ENCODE measurements at places on chromosomes 3 and 15. TPM values are rescaled to one million over a fixed set of nuclear protein-coding genes. Genes with fewer than 3 reads are reported as not detected.

DNA sequence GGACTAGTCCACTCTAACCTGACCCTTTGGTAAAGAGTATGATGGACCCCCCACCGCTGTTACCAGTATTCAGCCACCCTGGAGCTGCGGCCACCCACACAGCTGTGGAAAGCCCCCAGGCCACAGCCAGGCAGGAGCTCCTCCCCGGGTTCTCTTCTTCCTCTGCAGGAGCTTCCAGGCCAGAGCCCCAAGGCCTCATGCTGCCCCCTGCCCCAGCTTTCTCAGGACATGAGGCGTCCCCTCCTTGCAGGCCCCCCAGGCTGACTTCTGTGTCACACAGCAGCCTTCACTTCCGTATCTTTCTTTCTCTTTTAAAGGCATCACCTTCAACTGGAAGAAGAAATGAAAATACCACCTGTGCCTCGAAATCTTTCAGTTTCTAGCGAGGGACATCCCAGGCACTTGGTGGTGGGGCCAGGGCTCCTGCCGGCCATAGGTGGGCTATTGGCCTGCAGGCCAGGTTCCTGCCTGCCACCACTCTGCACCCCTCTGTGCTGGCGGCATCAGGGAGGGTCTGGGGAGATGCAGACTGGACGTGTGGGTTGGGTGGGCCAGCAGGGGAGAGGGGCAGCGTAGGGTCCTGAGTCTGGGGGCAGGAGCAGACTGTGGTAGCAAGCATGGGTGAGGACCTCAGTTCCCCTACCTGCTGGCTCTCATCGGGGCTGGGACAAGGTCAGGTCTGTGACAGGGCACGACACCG lies 19.9 kb downstream of the KLF13 start:
- DNase-seq: no peak

- DNase-seq: no peak
Measured at GRCh38 chr15:85282504-85283115, 97.8 kb upstream of the AKAP13 start.

DNA sequence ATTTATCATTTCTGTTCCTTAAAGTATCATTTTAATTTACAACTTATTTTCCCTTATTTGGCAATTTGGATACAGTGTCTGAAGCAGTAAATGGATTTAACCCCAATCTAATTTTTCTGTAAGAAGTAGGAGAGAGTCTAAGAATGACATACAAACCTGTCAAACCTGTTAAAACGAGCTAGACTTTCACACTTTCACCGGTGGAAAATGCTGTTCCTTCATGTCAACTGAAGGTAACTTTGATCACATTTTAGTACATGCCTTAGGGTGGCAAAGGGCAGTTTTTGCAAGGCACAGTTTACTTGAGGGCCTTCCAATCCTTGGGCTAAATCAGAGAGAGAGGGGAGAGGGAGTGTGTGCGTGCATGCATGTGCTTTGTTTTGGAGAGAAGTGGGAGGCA lies 221.4 kb downstream of the THSD4 start:
- DNase-seq: no peak

DNA sequence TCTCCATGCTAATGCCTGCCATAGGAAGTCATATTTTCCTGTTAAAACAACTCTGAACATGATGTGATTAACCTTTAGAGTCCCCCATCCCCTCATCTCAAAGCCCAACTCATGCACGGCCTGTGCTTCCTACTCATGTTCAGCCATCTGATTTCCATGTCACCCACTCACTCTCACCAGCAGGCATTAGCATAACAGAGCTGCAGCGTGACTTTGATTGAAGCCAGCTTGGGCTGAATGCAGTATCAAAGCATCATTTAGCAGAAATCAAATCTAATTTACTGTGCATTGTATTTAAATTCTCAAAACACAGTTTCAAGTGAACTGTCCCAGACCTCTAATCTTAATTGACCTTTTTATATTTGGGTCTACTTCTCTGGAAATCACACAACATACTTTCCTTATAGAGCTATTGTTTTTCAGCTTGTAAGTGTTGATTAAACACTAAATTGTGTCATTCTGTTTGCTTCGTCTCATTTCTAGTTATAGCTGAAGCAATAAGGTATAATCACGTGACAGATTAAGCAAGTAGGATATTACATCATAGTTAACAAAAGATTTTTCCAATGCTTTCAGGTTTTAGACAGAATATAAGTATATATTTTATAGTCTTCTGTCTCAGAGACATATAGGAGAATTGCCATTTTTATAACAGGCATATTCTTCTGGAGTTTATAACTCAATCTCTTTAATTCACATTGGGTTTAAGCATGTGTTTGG lies 501.5 kb downstream of the ROBO2 start:
- no peak for DNase-seq

DNA sequence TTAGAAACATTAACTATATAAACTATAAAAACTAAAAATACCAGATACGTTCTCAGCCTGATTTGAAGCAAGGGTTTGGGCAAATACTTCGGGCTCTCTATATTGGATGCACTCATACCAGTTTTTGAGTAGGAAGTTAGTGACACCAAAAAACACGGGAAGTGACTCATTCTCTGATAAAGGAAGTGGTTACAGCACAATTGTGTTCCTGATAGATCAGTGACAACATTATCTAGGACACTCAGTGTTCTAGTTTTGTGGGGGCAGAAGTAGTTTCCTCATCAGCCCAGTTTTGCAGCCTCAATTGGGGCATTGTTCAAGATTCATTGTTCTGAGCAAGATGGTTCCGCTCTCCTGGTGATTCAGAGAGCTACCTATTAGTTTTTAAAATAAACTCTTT lies 469.6 kb upstream of the DPPA4 start:
- DNase-seq: no peak

- DNase-seq: no peak
Measured at GRCh38 chr3:86282106-86282787, 708.7 kb downstream of the VGLL3 start.

- DNase-seq: no peak
Measured at GRCh38 chr15:88727439-88727838, 75.8 kb upstream of the ACAN start.

- DNase-seq: peak; percentile 67
Measured at GRCh38 chr15:78951841-78952238, 7.0 kb upstream of the CTSH start.

DNA sequence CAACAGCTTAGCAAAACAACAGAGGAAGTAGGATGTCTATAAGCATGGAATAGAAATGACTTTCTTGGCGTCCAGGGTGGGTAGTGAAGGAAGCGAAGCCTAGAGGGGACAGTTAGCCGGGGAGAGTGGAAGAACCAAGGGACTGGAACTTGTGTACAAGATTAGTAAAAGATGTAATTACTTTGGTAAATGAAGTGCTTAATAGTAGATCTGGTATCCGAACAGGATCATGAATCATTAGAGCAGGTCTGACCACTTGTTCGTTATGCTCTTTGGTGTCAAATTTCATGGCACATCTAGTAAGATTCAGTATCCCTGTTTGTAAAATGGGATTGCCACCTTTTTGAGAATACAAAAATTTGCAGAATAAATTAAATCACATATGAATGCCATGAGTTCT lies 112.5 kb upstream of the MLF1 start:
- no peak for DNase-seq

DNA sequence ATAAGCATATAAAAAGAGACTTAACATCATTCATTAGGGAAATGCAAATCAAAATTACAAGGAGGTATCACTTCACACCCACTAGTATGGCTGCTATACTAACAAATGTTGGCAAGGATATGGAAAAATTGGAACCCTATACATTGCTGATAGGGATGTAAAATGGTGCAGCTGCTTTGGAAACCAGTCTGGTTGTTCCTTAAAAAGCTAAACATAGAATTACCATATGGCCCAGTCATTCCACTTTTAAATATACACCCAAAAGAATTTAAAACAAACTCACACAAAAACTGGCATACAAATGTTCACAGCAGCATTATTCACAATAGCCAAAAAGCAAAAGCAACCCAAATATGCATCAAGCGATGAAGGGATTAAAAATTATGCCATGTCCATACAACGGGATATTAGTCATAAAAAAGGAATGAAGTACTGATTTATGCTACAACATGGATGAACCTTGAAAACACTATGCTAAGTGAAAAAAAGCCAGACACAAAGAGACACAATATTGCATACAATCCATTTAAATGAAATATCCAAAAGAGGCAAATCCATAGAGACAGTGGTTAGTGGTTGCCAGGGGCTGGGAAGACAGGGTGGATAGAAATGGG lies 118.3 kb downstream of the OSBPL10 start:
- DNase-seq: no peak

GRCh38 chr3:141840737-141841544 lies 35.5 kb upstream of the ATP1B3 start:
- no peak for DNase-seq

- DNase-seq: no peak
Measured at GRCh38 chr3:139491027-139491700, 14.8 kb upstream of the RBP2 start.

GRCh38 chr3:100297784-100298183 lies 36.8 kb upstream of the NIT2 start:
- DNase-seq: no peak

DNA sequence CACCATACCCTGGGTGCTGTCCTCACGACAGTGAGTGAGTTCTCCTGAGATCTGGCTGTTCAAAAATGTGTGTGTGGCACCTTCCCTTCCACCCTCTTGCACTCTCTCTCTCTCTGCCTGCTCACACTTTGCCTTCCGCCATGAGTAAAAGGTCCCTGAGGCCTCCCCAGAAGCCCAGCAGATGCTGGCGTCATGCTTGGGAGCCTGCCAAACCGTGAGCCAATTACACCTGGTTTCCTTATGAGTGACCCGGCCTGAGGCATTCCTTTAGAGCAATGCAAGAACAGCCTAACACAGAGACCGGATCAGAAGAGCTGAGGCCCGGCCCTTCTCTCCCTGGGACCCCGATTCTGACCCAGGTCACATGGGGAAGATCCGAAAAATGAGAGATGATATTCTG lies 15.4 kb downstream of the TMEM44 start:
- DNase-seq: no peak

GRCh38 chr3:174358252-174358651 lies 500.9 kb upstream of the NAALADL2 start:
- no peak for DNase-seq

GRCh38 chr15:70053716-70054229 lies 43.9 kb downstream of the TLE3 start:
- no peak for DNase-seq

DNA sequence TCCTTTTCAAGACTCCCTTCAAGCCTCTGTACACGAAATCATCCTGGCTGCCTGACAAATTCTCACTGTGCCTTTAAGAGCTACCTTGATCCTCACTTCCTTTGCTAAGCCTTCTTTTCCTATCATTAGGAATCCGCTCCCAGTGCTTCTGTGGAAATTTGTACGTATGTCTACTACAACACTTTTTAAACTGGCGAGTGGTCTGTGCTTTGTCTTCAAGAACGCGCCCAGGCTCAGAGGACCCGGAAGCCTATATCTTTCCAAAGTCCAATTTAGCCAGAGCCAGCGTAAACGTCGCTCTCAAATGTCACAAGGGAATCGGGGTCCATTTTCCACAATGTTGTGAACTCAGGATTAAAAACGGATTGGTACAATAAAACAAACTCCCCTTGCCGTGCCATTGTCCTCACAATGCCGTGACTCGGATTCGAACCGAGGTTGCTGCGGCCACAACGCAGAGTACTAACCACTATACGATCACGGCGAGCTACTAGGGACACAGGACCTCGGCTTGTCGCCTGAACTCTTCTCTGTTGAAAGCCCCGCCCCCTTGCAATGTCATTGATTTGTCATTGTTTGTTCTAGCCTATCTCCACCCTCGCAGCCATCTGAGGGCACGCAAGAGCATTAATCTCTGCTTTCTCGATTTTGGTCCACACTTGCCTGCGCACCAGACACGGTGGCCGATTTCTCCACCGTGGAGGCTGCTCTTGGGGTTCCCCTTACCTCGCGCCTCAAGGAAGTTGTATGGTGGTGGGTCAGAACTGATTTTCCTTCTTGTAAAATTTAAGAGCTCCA lies 12.4 kb upstream of the SHF start:
- DNase-seq: peak; percentile 98

GRCh38 chr3:98540346-98540745 lies 8.6 kb downstream of the GPR15 start:
- no peak for DNase-seq

- DNase-seq: no peak
Measured at GRCh38 chr3:123084192-123084591, 17.4 kb downstream of the PDIA5 start.

DNA sequence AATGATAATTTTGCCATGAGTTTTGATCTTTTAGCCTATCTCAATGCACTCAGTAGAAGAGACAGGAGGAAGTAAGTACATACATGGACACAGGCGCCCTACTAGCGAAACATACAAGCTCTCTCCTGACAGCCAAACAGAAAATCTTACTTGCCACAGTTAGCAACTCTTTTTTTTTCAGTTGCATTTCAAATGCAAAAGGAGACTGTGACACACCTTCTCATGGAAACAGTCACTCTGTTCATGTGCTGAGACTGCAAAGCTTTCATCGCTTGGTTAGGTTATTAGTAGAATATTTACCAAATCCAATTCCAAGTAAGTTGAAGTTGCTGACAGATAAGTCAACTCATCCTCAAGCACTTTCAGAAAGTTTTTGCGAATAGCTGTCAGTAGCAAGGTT lies 223.3 kb downstream of the FOXP1 start:
- DNase-seq: no peak

DNA sequence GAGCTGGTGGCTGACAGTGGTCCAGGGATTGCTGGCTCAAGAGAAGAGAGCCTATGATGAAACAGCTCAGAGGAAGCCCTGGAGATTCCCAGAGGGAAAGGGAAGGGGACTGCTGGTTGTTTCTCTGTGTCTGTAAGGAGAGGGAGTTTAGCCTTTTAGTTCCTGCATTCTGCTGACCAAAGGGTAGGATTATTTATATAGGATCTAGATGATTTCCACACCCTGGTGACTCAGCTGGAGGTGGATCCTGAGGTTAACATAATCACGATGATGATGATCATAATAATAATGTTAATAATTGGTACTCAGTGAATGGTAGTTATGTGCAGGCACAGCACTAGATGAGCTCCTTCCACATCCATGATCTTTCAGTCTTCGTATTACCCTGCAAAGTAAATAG lies 144.9 kb downstream of the EPHB1 start:
- DNase-seq: no peak

DNA sequence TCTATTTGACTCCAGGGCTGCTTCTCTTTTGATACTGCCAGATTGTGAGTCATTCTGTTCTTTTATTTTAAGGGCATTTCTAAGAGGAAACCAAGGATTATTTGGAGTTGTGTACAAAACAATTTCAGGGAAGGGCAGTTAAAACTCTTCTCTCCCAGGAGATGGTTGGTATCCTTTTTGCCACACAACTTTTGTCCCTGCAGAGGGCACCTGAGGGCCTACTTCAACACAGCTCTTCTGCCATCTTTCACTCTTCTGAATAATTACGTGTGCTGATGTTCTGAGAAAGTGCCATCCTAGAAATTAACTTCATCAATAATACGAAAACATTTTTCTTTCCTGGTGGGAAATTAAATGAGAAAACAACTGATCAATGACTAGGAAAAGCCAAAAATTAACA lies 75.7 kb upstream of the GADL1 start:
- no peak for DNase-seq

GRCh38 chr3:169542331-169542751 lies 121.2 kb downstream of the MECOM start:
- DNase-seq: no peak

Gene SLC12A1
- not detected for total RNA-seq

Gene LRRIQ4
- total RNA-seq: not detected

Gene DPPA4
- 0.86 TPM for total RNA-seq

Gene CATSPER2
- 8.1 TPM for total RNA-seq

Gene TEX55
- total RNA-seq: not detected

Gene TJP1
- total RNA-seq: 105 TPM

Gene KNSTRN
- 12.2 TPM for total RNA-seq

Gene REC114
- total RNA-seq: not detected

Gene PP2D1
- not detected for total RNA-seq
